ENCODE measurements at places on chromosomes 4 and X. TPM values are rescaled to one million over a fixed set of nuclear protein-coding genes. Genes with fewer than 3 reads are reported as not detected.
A peak's percentile ranks its signal among the peaks of the same experiment; 100 is the strongest.

GRCh38 chr4:106063009-106063408 lies 167.7 kb downstream of the NPNT start:
- peak; percentile 36 for DNase-seq

The SHOX gene
- polyA plus RNA-seq, result not detected

The OTUD6A gene
- polyA plus RNA-seq, result not detected

The VCX3A gene
- not detected for polyA plus RNA-seq

- no peak for DNase-seq
These were observed 98.3 kb upstream of the ATOH1 start for GRCh38 chr4:93730251-93730650.
